ENCODE measurements at places on chromosomes 2 and 18.
A peak's percentile ranks its signal among the peaks of the same experiment; 100 is the strongest.

DNA sequence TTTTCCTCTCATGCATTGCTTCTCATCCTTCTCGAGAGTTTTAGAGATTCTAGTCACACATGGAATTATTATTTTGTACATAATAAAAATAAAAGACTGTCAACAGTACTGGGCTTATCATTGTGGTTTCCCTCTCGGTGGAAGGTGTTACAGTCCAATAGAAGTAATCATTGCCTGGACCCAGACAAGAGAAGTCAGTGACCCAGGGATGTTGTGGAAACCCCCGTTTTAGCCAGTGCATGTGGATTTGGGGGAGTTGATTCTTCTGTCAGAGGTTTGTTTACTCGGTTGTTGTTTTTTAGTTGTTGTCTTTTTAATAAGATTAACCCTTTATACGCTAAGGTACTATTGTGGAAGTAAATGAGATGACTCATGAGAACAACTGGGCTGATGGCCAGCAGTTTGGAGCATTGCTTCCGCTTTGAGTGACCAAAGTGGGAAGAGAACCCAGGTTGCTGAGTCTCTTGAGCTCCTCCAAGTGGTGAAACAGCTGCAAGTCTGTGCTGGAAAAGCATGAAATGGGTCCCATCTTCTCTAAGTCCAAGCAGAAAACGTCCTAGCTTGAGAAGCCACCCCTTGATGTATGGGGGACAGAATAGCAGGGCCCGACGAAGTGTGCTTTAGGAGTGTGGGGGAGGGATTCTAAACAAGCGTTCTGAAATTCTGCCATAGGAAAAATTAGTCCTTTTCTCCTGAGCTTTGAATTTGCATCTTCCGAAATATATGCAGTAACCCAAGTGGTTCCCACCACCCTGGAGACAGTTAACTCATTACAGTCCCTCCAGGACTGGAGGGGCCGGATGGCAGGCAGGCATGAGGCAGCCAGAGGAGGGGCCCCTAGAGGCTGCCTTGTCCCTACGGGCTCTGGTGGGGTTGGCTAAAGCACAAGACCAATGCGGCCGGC, 61.8 kb upstream of the GPR45 start:
- peak; percentile 37 for DNase-seq

- DNase-seq: no peak
Measured at GRCh38 chr2:161423421-161424393, 7.6 kb downstream of the TBR1 start.

GRCh38 chr2:152624805-152625204, 92.5 kb downstream of the PRPF40A start:
- no peak for DNase-seq

- DNase-seq: no peak
Measured at GRCh38 chr2:13558368-13558767, 841.6 kb downstream of the TRIB2 start.

DNA sequence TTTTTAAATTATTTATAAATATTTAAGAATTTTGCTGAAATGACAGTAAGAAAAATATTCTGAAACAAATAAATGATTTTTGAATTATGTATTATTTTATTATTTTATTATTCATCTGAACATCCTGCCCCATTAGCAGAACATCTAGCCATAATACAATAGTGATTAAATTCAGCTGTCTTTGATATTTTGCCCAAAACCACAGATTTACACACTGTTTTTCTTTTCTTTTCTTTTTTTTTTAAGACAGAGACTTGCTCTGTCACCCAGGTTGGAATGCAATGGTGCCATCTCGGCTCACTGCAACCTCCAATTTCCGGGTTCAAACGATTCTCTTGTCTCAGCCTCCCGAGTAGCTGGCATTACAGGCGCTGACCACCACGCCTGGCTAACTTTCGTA, 1.9 kb upstream of the SCYGR1 start:
- DNase-seq: no peak

DNA sequence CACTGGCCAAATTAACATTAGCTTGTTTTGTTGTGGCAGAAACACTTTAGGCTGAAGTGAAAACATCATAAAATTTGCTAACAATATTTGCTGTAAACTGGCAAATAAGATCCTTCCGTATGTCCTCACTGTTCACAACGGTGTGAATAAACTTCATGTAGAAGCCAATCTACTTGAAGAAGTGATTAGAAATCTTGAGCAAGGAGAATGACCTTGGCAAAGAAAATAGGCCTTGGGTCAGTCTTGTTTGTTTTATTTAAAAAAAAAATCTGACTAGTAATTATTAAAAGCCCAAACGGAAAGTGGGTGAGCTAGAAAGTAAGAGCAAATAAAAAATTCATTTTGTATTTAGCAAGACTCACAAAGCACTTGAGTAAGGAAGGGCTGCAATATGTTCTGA, 197.0 kb downstream of the CPS1 start:
- no peak for DNase-seq

DNA sequence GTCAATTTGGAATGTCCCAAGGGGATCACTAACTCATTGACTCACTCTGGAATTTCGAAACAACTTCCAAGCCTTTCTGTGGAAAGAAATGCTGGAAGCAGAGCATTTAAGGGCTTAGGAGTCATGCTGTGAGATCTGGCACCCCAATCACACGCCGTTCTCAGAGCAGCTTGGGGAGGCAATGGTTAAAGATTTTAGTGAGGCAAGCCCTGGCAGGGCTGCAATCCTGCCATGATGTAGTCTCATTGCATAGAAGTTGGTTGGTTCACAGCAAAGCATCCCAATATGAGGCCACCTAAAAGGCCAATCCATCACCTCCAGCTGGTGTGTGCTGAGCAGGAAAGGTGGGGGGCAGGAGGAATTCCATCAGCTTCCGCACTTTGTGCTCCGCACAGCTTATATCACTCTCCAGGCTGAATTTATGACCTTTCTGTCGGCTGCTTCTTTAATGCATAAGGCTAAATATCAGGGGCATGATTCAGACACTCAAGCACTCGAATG, 1043.9 kb upstream of the POU3F3 start:
- peak; percentile 0 for DNase-seq

DNA sequence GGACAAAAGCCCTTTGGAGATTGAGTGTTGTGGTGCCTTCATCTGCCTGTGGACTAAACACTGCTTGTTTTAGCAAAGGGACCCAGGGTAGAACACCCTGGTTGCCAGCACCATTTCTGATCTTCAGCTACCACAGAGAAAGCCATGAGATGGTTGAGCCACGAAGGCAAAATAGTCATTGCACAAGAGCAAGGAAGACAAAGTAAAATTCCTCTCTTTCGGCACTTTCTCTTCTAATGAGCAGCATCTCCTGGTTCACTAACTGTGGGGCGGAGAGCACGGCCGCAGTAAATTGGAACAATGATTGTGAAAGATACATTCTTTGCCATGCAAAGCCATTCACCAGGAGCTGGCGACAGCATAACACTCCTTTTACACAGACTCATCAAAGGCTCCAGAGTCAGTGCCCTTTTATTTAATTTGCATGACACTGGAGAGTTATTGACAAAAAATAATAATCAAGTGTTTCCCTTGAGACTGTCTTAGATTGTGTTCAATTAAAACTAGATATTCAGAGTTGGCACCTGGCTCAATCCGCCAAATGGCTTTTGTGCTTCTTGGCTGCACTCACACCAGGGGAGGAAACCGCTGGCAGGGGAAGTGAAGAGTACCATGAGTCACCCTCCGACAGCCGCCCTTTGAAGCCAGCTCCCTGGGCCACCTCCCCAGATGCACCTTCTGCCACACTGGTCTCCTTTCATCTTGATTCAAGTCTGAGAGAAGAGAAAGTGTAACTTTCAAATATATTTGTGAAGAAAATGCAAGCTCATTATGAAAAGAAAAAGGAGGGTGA, 100.5 kb upstream of the MEIS1 start:
- no peak for DNase-seq

DNA sequence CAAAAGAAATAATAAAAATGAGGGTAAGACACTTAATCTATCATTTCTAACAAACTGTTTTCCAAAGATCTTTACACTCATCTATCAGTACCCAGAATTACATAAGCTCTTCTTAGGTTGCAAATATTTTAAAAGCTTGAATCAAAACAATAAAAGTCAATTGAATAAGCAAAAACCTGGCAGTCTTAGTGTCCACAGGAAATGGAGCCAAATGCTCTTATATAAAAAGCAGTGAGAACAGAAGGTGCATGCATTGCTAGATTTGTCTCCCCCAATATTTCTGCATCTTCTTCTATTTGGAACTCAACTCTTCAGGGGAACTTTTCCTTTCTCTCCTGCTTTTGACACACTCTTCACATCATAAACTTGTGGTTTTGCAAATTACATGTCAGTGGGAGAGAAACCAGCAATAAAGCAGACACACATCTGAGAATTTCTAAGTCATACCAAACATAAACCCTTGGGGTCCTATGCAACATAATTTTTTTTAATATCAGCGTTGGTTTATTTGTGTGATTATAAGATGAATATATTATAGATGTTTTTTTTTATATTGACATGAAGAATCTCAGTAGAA, 343.9 kb upstream of the ACVR2A start:
- DNase-seq: no peak

DNA sequence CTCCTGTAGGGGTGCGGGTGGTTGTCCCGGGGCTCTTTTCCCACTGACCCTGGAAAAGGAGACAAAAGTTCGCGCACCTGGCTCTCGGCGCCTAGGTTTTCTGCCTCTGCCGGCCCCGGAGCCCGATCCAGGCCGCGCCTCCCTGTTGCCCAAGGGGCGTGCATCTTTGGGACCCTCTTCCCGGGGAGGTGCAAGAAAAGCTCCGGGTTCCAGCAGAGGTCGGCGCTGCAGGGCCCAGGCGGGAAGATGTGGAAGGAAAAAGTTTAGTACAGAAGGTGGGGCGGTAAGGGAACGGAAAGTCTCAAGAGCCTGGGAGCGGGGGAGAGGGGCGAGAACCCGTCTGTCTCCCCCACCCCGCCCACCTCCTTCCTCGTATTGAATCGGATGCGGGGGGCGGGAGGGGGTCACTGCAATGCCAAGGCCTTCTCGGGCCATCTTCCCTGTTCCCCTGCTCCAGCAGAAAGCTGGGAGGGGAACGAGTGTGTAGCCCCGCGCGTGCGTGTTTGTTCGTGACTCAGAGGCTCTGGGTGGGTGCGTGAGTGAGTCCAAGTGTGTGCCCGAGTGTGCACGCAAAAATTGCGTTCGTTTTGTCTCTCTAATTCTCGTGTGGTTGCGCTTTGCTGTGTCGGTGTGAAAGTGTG, 6.3 kb upstream of the EN1 start:
- no peak for DNase-seq

DNA sequence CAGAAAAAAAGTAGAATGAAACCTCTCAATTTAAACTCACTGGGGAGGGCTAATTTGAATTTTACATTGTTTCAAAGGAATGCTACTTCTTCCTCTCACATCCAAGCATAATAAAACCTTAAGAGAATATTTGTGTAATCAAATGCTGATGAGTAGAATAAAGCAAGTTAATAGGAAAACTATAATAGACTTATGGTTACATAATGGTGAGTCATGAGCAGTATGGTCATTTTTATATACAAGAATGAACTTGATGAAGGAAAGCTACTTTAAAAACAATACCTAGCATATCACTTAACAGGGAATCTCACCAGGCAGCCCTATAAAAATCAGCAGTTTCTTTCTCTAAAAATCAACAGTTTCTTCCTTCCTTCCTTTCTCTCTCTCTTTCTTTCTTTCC, 80.3 kb downstream of the VSNL1 start:
- DNase-seq: no peak

DNA sequence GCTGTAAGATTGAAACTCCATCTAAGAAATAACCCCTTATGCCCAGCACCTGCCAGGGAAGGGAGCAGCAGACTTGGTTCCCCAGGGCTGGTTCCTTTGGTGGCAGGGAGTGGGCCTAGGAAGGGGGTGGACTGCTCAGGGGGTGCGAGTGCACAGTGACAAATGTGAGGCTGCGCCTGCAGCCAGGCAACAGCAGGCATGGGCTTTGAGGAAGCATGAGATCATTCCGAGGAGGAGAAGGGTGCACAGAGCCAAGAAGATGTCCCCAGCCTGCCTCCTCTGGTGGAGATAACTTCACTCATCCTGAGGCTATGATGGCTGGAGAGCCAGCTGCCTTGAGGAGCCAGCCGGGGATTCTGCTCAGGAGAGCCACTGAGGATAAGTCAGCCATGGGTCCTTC, 158.0 kb downstream of the CAPN13 start:
- no peak for DNase-seq

DNA sequence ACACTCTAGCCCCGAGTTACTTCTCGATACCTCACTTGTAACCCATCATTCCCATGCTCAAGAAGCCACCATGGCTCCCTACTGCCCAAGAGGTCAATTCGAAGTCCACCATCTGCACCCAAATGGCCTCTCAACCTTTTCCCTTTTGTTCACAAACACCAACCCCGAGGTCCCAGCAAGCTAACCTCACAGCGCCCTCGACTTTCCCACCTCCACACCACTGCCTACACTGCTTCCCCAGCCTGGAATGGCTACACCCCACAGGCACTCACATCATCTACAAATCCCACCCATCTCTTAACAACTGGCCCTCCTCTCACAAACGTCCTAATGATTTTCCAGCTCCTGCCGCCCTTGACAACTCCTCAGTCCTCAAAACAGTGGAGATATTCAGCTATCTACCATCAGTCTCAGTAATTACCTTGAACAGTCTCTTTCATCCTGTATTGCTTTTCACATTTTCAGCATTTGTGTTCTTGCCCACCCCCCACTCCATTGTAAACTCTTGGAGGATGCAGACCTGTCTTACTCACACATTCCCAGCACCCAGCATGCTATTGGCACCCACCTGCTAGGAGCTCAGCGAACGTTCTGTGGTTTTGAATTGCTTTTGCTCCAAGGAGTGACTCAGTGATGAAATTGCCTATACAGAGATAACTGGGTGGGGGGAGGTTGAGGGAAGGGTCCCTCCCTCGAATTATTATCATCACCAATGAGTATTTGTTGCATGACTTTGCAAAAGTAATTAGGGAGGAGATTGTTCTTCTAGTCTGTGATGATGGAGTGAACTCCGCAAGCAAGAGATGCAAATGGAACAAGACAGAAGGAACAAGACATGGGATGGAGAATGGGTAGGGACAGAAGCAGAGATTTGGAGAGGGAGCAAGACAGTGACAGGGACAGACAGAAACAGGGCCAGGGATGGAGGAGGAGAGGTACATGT, 106.8 kb downstream of the CYP26B1 start:
- DNase-seq: no peak

DNA sequence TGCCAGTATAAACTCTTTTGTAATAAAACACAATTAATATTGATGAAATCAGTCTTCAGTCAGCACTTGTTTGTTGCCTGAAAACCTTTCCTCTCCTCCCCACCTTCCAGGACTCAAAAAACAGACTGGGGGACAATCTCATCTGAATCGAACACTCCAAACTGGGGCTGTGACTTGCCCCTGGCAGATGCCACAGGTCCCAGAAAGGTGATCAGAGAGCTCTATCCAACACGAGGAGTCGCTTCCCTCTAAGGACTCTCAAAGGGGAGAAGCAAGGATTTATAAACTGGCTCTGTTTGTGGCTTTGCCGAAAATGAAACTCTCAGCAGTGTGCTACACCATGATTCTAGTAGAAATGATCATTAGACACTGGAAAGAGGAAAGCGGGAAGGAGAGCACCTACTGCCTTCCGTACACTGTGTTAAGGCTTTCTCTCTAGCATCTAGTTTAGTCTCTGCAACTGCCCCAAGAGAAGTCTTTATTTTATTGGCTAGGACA, 199.2 kb downstream of the TGIF1 start:
- DNase-seq: no peak

- DNase-seq: no peak
Measured at GRCh38 chr2:101829429-101829828, 131.9 kb downstream of the MAP4K4 start.
